ENCODE measurements at places on chromosomes 1 and 21.

DNA sequence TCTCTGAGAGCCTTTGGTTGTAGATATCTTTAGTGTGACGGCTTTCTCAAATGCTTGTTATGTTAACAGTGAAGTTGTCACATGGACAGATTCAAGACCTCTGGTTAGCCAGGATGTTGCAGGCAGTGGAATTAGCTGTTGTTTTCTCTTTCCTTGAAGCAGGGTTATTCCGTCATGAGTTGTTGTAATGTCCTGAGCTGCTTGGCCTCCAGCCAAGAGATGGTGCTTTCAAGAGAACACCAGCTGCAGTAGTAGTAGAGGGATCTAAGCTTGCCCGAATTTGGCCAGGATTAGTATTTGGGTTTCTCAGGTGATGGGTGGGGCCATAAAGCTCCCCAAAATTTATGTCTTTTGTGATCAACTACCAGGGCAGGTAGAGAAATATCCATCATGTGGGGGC, 13.4 kb downstream of the KCNE1 start:
- no peak for DNase-seq

GRCh38 chr1:33438364-33439160, 7.7 kb upstream of the PHC2 start:
- DNase-seq, result no peak

DNA sequence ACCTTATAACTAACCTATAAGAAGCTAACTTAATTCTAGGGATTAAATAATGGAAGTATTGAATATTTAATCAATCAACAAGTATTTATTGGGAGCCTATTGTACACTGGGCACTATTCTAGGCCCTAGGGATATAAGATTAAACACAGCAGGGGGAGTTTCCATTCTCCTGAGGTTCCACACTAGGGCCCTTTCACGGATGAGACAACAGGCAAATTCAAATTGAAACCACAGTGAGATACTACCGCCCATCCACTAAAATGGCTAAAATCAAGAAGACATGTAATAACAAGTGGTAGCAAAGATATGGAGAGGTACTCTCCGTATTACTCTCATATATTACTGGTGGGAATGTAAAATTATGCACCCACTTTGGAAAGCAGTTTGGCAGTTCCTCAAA, 674.4 kb downstream of the KIF26B start:
- DNase-seq, result no peak

DNA sequence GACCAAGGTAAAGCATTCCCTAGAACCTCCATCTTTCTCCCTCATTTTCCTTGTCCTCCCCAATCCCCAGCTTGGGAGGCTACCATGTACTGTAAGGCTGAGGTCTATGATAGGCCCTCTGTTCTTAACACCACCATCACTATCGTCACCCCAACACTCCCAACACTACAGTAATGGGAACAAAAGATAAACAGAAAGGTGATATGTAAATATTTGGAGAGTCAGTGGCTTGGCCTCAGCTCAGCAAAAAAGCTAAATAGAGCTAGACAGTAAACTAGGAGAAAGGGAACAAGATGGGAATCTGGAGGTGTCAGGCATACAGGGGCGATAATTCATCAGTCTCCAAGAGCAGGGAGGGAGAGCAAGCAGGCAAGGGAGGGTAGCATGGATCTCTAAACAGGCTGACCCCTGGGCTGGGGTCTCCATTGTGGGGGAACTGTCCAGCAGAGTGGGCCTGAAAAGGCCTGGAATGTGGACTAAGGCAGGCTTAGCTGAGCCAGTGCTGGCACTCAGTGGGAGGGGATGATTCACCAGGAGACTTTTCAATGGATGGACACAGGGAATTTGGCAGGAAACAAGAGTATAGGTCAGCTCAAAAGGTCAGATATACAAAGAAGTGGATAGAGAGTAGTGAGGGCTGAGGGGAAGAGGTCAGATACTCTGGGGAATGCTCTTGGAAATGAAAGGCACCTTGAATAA, 6.7 kb downstream of the WNT2B start:
- DNase-seq, result no peak

- no peak for DNase-seq
These were observed 3.2 kb upstream of the AK2 start for GRCh38 chr1:33039840-33040239.

- DNase-seq, result no peak
These were observed 30.5 kb downstream of the LEMD1 start for GRCh38 chr1:205391386-205391785.

DNA sequence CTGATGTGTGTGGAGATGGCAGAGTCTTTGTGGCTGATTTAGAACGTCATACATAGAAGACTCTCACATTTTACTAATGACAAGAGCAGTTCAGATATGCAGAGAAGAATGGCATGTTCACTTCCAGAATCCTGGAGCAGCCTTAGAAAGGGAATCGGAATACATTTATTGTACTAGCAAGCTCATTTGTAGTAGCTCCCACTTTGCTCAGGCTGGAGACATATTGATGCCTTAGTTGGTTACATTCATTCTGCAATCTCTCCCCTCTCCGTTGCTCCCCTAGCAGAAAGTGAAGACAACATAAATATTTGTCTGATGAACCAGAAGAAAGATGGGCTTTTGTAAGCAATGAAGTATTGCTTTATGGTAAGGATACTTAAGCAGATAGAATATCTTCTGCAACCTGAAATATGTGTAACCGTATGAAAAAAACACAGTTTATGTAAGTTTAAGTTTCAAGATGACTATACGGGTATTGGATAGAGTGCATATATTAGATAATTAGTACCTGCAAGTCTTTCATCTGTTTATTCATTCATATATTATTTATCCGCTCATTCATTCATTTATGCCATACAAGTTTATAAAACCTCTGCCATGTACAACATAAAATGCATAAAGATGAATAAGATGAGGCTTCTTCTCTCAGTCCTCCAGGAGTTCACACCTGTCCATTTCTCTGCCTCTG, 135.7 kb downstream of the CNIH3 start:
- no peak for DNase-seq

- DNase-seq, result no peak
These were observed 17.1 kb downstream of the RC3H1 start for GRCh38 chr1:174005032-174005431.

DNA sequence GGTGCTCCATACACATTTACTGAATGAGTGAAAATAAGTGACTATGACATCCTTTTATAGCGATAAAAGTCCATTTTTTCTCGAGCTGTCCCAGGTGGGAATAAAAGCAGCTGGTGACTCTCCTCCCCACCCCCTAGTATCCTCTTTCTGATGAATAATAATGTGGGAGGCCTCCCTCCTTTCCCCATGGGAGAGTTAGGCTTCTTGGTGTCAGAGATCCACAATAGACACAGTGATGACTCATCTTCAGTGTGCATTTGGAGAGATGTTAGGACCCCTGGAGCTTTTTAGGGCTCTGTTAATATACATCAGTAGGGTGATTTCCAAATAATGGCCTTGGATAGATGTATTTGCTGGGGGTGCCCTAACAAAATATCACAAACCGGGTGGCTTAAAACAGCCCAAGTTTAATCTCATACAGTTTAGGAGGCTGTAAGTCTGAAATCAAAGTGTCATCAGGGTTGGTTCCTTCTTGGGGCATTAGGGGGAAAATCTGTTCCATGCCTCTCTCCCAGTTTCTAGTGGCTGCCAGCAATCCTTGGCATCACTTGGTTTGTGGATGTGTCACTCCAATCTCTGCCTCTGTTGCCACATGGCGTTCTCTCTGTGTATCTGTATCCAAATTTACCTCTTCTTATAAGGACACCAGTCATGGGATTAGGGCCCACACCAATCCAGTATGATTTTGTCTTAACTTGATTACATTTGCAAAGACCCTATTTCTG, 4.4 kb upstream of the PHC2 start:
- DNase-seq, result no peak

GRCh38 chr1:41862384-41863221, 56.1 kb downstream of the HIVEP3 start:
- no peak for DNase-seq

DNA sequence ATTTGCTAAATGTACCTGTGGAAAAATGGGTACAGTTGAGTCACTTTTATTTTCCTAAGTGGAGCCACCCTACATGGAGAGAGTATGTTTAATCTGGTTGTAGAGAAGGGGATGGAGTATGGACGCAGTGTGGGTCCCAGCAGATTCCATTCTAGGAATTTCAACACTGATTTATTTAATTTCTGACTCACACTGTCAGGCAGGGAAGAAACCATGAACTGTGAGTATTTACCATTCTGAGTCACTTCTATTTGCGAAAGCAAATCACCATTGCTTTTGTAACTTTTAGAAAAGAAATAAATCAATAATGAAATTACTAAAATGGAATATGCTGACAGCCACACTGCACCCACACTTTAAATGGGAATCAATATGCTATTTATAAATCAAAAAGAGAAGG, 339.0 kb downstream of the DSCAM start:
- no peak for DNase-seq

GRCh38 chr1:28286111-28286510, 26.8 kb downstream of the SESN2 start:
- DNase-seq, result no peak

- no peak for DNase-seq
These were observed 12.4 kb downstream of the HOOK1 start for GRCh38 chr1:59827055-59827643.

GRCh38 chr1:47435506-47436303, 2.1 kb upstream of the FOXD2 start:
- DNase-seq, result no peak

DNA sequence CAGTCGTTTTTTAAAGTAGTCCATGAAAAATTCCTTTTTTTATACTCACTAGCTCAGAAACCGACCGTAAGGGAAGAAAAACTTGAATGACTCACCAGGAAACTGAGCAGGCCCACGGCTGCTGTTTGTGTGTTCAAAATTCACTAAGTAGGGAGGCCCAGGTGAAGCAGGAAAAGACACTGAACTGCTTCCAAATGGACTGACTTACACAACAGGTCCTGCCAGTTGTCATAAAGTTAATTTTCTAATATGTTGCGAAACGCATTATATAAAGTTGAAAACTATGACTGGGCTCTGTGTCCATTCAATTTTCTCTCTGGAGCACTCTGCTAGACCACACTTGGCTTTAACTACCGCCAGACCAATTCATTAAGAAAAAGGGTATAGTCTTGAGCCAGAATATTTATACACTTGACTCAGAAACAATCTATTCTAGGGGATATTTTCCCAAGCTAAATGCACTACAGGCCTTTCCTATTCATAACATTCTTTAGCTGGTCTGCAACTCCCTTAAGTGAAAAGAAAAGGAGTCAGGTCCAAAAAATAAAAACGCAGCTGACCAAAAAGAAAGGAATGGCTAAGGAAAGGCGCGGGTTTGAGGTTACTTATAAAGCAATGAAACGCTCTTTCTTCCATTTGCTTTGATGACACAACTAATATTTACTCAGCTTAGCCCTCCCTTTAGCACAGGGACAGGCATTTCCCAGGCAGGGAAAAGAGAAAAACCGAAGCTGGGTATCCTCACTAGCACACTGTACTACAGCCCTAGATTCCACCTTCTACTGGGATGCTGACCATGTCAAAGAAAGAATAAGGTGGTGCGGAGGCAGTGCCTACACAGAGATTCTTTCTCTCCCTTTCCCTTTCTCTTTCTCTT, 306.3 kb upstream of the ESRRG start:
- no peak for DNase-seq

- no peak for DNase-seq
These were observed 69.4 kb downstream of the VAV3 start for GRCh38 chr1:107895403-107896191.

DNA sequence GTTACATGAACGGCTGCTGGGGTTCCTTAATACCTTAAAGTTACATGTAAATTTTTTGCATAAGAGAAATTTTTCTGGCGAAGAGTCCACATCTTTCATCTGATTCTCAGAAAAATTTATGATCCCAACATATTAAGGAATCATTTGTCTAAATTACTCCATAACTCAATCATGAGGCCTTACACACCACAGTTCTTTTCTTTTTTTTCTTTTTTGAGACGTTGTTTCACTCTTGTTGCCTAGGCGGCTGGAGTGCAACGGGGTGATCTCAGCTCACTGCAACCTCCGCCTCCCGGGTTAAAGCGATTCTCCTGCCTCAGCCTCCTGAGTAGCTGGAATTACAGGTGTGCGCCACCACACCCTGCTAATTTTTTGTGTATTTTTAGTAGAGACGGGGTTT, 2.1 kb upstream of the S100A11 start:
- no peak for DNase-seq

DNA sequence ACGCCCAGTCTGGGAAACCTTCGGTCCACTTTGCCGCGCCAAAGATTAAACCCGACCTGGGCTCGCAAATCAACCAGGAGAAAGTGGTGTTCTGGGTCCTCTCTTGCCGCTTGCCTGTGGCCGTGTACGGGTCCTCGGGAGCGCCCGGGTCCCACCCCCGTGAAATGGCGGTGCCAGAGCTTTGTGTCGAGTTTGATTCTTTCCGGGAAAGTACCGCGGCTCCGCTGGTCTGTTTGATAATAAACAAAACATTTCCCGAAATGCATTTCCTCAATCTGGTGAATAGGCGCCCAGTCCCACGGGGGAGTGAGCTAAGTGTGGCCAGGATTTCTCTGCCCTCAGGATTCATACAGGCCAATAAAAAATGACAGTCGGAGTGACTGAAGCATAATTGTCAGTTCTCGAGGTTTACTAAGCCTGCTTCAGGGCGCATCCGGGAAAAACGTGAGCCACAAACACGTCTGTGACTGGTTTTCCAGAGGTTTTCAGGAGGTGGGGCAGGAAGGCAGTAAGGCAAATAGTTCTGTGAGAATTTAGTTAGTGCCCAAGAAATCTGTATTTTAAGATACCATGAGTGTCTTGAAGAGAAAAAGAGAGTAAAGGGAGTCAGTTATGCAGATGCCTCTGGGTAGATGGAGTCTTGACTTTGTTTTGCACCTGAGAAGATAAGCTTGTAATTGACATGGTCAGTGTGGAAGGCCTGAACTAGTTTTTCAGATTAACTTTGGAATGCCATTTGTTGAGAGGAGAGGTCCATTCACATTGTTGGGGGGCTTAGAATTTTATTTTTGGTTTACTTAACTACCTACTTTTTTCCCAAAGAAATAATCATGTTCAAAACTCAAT, 675 bp downstream of the IFNAR1 start:
- DNase-seq, result peak; percentile 47

DNA sequence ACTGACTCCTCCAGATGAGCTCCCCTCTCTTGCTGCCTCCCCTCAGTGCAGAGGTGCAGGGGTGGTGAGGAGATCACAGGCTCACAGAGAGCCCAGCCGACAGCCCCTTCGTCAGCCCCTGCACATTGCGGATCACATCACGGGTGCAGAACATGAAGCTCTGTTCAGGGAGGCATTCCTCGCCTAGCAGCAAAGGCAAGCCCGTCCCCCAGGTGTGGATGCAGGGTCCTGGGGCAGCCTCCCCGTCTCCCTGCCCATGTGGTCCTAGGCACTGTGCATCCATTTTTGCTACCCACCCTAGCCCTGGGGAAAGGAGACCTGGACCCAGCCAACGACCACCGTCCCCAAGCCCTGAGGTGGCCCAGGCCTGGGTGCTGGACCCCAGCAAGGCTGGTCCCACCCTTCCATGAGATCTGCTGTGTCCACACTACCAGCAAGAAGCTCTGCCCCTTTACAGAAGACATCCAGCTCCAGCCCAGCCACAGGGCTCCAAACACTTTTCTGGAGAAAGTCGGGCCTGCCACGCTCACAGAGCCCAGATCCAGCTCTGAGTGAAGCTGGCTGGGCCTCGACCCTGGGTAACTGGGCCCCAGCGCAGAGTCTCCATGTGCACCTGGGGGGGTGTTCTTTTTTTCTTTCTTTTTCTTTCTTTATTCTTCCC, 248.7 kb downstream of the NPHP4 start:
- no peak for DNase-seq

GRCh38 chr1:53899206-53899628, 5.2 kb downstream of the DIO1 start:
- DNase-seq, result no peak

Data from stimulated activated CD8-positive, alpha-beta memory T cell treated with anti-CD3 and anti-CD28 coated beads, Interleukin-15, amount 100 ng/mL, for 1 hour (primary cell).